SHP77 treated with DMSO at 0.1 percent for 48 hours (cell line): ENCODE measurements at places on chromosomes 4 and X.

- DNase-seq = no peak
These were observed 94.9 kb downstream of the LARP1B start for GRCh38 chr4:128155874-128156456.

DNA sequence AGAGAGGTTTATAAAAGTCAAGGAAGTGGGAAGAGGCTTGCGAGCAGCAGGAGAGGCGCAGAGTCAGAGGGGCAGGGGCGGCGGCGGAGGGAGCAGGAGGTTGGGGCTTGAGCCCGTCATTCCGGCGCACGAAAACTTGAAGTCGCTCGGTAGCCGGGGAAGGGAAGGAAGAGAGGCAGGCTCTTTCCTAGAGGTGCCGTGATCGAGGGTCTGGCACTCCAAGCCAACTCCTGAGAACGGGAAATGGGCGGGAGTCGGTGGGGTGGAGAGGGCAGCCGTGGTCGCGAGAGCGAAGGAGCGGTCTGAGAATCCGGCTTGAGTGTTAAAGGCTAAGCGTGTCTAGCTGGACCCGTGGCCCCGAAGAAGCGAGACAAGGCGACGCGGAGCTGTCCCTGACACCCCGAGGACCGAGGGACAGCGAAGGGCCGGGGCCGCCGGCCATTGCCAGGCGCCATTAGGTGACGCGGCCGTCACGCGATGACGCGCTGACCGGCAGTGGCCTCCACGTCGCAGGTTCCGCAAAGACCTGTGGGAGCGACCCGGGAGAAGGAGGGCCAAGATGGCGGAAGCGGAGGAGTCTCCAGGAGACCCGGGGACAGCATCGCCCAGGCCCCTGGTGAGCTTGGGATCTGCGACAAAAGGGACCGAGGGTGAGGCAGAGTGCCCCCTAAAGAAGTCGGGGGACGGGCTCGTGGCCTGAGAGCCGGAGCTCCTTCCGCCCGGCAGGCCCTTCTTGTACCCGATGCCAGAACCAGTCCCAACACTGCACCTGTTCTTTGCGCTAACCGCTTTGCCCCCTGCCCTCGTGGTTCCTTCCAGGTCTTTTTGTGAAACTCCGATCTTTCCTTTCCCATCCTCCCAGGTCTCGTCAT lies at the start of gene YIPF6:
Gene YIPF6, plus strand, starts transcription at position 544 of the 872 bp plus-strand sequence. Its CDS starts 16 bp downstream, at position 560.
- no peak for DNase-seq

DNA sequence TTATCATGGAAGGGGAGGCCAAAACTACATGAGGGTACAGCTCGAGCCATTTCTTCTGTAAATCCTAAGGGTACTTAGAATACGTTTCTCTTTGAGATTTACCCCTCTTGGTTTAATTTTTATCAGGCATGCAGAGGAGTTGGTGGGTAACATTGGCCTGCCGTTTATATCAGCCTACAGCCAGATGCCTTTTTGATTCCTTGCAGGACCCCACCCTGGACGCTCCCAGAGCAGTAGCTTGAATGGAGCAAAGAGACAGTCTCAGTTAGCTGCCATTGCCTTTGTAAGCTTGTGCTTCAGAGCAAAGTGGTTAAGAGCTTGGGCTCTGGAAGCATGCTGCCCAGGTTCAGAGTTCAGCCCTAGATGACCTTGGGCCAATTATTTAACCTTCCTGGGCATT lies 9.0 kb downstream of the DOCK11 start:
- no peak for DNase-seq

DNA sequence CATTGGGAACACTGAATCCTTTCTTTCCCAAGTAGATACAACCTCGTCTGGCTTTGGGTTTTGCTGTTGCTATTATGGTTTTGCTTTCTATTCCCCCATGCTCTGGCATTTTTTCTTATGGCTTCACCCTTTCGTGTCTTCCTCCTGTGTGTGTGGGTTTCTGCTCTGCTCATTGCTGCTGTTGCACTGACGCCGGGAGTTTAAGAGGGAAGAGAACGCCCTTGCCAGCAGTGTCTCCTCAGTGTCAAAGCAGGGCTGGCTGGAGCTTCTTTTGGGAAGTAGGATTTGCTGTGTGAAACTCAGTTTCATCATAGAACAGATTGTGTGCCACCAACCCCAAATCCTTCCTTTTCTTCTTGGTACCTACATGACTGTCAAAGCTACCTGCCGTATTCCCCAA lies 63.7 kb downstream of the CLDN22 start:
- DNase-seq = no peak

GRCh38 chr4:20259707-20260106 lies 8.0 kb downstream of the SLIT2 start:
- no peak for DNase-seq

GRCh38 chr4:118682928-118683327 lies 2.3 kb upstream of the METTL14 start:
- DNase-seq = no peak

- DNase-seq = no peak
These were observed 67.2 kb upstream of the BRWD3 start for GRCh38 chrX:80876877-80877276.

DNA sequence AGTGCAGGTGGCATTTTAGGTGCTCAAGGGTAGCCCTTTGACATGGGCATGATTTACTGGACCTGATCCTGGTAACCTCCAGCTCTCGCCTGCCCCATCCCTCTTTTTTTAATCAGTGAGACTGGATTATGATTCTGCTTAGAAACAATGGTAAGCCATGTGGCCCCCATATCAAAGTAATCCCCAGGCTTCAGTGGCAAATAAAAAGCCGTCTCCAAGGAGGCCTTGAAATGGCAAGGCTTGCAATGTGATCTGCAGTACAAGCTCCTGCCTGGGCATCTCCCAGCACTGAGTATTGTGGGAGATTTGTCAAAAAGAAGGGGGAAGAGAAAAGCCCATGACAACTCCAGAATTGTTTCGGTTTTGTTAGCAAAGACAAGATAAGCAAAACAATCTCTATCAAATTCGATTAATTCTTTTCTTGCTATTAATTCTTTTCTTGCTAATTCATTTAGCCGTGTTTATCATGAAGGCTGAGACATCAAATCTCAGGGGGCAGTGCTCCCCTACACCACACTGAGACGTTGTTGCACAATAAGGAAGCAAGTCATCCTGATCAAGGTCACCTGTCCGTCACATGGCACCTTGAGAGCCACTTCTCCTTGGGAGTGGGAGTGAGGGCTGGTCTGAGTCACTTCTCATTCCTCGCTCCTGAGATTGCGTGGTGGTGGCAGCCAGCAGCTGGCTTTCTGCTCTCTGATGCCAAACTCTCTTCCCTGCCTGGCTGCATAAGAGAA lies 312.7 kb upstream of the GATB start:
- no peak for DNase-seq

GRCh38 chrX:107723511-107723910 lies 52.1 kb downstream of the TSC22D3 start:
- DNase-seq = no peak

DNA sequence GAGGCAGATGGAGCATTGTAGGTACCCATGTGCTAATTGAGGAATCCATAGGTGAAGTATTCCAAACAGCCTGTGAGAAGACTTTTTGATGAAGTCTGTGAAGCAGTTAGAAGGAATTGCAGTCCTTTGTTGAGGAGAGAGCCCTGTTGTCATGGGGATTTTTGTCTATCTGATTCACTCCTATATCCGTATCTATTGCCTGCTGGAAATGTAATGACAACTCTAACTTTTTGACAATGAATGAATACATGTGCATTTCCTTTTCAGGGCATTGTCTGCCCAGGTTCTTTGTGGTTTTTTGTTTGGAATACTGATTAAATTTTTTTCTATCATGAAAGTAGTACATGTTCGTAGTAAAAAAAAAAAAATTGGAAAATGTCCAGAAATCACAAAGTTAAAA lies 31.1 kb downstream of the STK32B start:
- no peak for DNase-seq

DNA sequence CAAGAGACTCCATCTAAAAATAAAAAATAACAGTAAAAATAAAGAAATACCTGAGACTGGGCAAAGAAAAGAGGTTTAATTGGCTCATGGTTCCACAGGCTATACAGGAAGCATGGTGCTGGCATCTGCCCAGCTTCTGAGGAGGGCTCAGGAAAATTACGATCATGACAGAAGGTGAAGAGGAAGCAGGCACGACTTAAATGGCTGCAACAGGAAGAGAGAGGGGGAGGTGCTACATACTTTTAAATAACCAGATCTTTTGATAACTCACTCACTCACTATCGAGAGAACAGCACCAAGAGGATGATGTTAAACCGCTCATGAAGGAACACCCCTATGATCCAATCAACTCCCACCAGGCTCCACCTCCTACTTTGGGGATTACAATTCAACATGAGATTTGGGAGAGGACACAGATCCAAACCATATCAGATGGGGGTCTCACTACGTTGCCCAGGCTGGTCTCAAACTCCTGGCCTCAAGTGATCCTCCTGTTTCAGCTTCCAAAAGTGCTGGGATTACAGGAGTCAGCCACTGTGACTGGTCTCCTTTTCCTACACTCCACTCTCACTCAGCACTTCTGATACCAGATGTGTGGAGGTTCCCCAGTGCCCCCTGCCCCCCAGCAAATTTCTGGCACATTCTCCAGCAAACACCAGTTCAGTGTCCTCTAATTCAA lies 11.9 kb upstream of the ZNF157 start:
- no peak for DNase-seq

- DNase-seq = no peak
These were observed 4.5 kb downstream of the DTHD1 start for GRCh38 chr4:36285784-36286480.

- DNase-seq = no peak
These were observed 92.3 kb downstream of the PSAPL1 start for GRCh38 chr4:7342223-7343080.

- no peak for DNase-seq
These were observed 8.4 kb upstream of the MSMO1 start for GRCh38 chr4:165319030-165319429.

DNA sequence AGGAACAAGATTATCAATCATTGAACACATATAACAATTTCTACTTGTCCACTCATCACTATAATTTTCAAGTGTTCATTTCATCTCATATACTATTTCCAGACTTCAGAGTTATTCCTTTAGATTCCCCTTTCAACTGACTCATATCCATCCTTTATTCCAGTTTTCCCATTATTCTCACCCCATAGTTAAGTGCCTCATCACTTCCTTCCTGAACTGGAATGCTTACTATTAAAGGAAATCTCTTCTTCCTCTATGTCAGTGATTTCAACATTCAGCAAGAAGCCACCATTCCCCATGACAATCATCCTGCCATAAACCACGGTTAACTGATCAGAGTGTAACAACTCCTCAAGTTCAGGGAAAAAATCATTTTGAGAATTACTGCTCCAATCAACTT lies 198.9 kb downstream of the FBXO8 start:
- no peak for DNase-seq

DNA sequence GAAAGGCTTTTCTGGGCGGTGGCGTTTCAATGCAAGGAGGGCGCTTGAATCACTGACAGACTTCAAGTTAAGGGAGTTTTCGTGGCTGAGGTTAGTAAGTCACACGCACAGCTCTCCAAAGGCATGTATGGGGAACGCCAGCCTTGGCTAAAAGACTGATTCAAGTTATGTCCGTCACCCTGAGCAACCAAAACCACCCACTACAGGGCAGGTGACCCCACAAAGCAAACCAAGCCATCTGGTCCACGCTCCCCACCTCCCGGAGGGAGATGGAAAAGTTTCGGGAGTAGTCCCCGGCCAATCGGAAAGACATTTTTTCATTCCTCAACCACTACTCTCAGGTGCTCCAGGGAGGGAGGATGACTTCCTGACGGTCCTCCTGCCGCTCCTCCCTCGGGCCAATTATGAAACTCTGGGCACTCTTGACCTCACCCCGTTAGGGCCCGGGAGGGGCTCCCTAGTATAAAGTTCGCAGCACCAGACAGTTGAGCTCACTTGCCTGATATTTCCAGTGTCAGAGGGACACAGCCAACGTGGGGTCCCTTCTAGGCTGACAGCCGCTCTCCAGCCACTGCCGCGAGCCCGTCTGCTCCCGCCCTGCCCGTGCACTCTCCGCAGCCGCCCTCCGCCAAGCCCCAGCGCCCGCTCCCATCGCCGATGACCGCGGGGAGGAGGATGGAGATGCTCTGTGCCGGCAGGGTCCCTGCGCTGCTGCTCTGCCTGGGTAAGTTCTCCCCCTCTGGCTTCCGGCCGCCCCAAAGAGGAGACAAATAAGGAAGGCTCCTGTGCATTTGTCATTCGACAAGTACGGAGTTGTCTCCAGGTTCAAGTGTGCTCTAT lies at the start of gene EREG:
Gene EREG, plus strand, starts transcription at position 494 of the 840 bp plus-strand sequence. Its CDS starts 164 bp downstream, at position 658.
- DNase-seq = no peak

- DNase-seq = peak; percentile 12
These were observed 636.5 kb upstream of the SLIT2 start for GRCh38 chr4:19615086-19615689.

DNA sequence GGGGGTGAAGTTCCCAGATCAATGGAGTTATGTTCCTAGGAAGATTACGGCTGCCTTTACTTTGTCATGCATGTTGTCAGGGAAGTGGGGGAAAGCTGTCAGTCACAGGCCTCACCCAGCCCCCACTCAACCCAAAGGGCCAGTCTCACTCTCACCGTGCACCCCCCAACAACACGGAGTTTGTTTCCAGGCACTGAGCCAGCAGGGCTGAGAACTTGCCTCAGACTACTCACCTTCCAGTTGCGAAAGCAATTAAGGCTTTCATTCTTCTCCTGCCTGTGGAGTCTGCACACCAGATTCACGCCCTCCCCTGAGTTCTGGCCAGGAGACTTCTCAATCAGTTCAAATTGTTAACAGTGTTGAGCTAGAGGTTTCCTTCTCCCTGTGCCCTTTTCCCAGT lies 114.3 kb downstream of the SH3BGRL start:
- no peak for DNase-seq

- no peak for DNase-seq
These were observed 46.2 kb downstream of the FAM9B start for GRCh38 chrX:8987672-8988250.
